ENCODE measurements at places on chromosomes 16 and 17.

DNA sequence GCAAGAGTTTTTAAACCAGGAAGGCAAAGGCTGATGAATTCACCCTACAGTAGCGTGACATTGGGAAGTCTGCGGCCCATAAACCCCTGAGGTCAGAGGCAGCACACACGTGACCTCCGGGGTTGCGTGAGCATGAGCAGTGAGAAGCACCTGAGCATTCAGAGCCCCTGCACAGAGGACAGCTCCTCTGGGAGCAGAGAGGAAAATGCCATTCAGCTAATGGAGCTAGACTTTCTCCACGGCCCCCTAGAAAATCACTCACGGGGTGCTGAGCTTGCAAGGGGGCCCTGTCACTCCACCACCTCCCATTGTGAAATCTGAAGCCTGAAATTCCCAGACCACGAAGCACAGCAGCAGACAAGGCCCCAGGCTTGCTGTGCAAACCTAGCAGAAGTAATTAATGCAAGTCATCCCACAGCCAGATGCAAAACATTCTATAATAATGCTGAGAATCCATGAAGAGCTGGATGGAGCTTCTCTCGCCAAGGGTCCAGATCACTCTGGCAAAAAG, 114.9 kb upstream of the RCVRN start:
- DNase-seq = no peak

DNA sequence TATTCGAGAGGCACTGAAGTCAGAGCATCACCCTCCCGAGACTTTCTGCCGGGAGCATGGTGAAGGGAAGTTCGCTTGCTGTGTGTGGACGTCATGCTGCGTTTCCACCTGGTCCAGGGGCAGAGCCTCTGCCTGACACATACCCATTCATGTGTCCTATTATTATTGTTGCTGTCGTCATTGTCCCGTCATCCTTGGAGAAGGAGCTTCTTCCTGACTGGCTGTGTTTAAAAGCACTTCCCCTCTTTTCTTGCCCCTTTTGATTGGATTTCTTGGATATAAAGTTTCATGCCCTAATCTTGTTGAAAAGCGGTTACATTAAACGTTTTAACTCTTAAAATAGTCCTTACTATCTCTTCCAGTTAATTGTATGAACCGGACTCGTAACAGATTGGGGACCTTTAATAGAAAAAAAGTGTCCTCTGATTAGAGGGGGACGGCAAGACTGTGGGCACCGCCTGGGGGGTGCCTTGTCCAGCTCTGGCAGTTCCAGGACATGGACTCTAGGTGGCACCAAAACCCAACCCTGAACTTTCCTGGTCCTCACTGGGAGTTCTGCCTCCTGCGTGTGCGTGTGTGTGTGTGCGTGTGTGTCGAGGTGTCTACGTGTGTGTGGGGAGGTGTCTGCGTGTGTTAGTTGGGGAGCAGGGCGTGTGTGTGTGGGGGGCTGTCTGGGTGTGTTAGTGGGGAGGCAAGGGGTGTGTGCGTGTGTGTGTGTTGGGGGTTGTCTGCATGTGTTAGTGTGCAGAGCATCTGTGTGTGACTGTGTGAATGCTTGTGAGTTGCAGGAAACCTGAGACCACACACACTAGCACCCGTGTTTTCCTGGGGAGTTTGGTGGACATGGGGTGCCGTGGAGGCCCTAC, 133.3 kb upstream of the CIBAR2 start:
- peak; percentile 48 for DNase-seq

GRCh38 chr17:65489413-65490155, 71.9 kb downstream of the AXIN2 start:
- DNase-seq = no peak

DNA sequence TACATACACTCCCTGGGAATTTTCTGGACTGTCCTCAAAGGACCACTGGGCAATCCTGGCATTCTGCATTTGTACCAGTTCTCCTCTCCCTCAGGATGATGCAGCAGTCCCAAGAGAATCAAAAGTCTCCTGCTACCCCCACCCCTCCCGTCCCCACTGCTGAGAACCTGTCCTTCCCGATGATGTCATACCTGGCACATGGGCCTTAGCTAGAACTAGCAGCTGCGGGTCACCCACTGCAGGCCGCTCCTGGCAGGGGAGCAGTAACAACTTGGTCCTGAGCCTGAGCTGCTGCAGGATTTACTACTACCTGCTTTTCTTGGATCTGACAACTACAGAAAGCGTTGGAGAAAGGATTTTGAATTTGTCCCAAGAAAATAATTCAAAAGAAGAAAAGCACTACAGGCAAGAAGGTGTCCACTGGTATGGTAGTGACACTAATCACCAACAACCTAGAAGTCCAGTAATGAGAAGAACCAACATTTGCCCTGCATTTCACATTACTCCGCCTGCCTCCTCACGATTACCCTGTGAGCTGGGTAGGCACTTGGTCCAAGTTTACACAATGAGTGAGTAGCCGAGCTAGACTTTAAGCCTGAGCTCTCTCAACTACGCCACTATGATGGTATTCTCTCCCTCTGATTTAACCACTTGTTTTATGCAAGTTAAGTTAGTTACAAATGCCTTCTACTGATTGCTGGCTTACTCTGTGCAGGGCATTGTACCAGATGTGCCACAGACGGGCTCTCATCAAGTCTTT, 55.3 kb upstream of the ETV4 start:
- DNase-seq = no peak

GRCh38 chr17:913207-913606, 66.4 kb downstream of the NXN start:
- no peak for DNase-seq

DNA sequence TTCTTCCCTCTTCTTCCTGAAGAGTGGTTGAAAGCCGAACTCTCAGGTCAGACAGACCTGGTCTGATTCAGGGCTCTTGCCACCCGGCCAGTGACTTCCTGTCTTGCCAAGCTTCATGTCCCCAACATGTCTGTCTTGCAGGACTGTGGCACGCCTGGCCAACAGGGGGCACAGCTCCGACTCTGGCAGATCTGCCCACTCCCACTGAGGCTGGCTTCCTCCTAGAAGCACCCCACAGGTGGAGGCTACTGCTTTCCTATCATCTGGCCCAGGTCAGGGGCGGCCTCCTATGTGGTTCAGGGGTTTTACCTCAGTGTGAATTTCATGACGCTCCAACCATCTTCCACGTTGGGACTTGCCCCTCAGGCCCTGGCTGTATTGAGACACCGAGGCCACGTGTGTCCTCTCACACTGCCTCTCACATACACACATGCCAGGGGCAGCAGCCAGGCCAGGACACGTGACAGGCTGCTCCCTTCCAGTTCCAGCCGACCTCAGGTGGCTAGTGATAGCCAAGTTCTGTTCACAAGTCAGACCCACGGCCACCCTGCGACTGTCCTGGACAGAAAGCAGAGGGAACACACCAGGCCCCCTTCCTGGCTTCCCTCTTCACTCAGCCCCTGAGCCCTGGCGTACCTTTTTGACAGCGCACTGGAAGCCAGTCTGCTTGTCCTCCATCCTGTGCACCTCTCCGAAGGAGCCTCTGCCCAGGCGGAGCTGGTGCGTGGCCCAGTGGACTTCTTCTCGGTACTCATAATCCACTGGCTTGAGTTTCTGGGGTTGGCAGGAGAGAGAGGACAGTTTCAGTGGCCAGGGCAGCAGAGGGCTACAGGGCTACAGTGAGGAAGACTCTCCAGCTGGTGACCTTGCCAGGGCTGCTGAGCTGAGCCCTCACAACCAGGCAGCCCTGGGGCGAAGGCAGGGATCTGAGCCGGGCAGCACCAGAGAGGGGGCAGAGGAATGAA, 22.6 kb upstream of the SPATA32 start:
- DNase-seq = peak; percentile 30

DNA sequence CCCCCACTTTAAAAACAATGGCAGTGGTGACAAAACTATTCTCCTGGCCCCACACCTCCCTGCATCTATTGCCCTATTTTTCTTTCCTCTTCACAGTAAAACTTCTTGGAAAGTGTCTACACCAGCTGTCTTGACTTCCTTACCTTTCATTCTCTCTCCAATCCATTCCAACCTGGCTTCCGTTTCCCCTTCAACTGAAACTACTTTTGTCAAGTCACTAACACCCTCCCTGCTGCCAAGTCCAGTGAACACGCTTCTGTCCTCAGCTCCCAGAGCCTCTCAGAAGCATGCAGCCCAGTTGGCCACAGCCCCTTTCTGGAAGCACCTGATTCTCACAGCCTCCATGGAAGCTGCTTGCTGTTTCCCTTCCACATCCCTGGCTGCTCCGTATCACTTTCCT, 4.0 kb upstream of the SCN4A start:
- no peak for DNase-seq

Measured in activated gamma-delta T cell treated with Interleukin-2 at 50 U/mL for 16 hours (primary cell).